Hematopoietic multipotent progenitor cell treated with erythropoietin and hydrocortisone succinate and interleukin-3 and kit ligand, for 17 days (in vitro differentiated cells): ENCODE measurements at places on chromosomes 7 and 10.

- no peak for DNase-seq
Observed at GRCh38 chr10:79191951-79192676, 123.3 kb downstream of the ZMIZ1 start.

- DNase-seq, result no peak
Observed at GRCh38 chr10:69359148-69359547, 57.6 kb downstream of the TACR2 start.

- no peak for DNase-seq
Observed at GRCh38 chr7:108869070-108869469, 299.4 kb downstream of the DNAJB9 start.

DNA sequence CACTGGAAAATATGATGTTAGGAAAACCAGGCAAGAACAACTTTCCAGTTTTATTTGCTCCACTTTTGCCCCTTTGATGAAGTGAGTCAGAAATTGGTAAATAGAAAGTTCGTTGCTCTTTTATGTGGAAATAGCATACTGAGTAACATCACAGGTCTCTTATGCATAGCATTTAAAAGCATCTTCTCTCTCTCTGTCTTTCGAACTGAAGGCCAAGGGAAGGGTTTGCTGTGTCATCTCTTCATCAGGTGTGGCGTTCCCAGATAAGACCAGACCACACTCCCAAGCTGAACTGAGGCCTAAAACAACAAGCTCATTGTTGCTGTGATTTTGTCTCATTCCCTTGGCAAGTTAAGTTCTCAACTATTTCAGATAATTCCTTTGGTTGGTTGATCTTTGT, 131.8 kb upstream of the GRB10 start:
- no peak for DNase-seq

- no peak for DNase-seq
Observed at GRCh38 chr7:134919240-134919641, 67.1 kb upstream of the AGBL3 start.

DNA sequence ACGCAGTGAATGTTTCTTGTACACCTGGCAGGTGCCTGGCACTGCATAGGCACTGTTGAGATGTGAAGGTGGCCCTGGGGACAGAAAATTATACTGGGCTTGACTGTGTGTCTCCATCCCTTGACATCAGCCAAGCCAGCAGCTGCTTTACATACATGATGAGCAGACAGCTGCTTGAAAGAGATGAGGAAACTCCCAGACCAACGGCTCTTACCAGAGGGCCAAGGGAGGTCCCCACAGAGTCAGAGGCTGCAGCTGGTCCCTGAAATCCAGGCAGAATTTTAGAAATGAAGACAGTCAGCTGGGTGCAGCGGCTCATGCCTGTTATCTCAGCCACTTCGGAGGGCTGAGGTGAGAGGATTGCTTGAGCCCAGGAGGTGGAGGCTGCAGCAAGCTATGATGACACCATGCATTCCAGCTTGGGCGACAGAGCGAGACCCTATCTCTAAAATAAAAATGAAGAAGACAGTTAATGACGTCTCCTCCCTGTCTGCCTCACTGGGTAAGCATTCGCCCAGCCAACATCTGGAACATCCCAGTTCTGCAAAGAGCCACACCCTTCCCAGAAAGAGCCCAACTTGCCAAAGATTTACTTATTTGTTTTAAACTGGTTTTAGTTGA, 17.6 kb downstream of the LIMK1 start:
- DNase-seq, result no peak

GRCh38 chr10:23200997-23201652, 9.0 kb downstream of the PTF1A start:
- no peak for DNase-seq

- DNase-seq, result no peak
Observed at GRCh38 chr10:73601486-73601921, 10.4 kb upstream of the USP54 start.

DNA sequence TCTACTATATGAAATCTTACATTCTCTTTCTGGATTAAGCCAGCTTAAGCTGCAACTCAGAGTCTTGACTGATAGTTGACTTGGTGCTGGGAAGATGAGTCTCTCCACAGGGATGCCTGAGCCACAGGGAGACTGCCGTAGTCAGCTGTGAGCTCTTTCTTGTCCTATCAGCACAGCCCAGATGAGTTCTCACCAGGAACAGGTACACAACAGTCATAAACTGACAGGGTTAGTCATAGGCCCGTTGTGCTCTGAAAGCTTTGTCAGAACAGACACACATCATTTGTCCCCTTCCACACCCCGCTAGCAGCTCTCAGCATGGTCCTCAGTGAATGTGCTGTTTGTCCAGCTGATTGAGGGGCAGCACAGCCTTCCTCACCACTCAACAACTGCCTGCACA, 221.6 kb downstream of the RPS24 start:
- no peak for DNase-seq
